ENCODE measurements at places on chromosomes 4 and X.

GRCh38 chr4:44842531-44842930 lies 116.2 kb upstream of the GNPDA2 start:
- no peak overlapping the region for H3K27ac ChIP-seq
- no peaks in the 10 kb centered on the region for H3K4me1 ChIP-seq
- no peaks in the 10 kb centered on the region for H3K27me3 ChIP-seq
- H3K36me3 ChIP-seq = no peaks in the 10 kb centered on the region

DNA sequence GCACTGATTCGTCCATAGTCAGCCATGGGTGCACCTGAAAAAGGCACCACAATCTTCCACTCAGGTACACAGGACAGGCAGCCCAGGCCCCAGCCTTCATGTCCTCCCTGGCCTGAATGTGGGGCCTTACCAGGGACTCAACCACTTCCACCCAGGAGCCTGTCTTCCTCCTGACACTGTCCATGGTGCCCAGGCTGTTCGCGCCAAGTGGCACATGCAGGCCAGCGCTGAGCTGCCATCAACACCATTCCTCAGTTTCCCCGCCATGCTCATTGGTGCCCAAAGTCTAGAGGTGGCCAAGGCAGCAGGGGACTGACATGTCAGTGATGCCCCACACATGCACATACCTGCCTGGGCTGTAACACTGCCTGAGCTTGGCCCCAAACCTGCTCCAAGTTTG lies 322.2 kb upstream of the POU3F4 start:
- H3K4me1 ChIP-seq = no peaks in the 10 kb centered on the region
- H3K27ac ChIP-seq = no peak overlapping the region
- H3K4me3 ChIP-seq = no peak overlapping the region
- no peak for DNase-seq

DNA sequence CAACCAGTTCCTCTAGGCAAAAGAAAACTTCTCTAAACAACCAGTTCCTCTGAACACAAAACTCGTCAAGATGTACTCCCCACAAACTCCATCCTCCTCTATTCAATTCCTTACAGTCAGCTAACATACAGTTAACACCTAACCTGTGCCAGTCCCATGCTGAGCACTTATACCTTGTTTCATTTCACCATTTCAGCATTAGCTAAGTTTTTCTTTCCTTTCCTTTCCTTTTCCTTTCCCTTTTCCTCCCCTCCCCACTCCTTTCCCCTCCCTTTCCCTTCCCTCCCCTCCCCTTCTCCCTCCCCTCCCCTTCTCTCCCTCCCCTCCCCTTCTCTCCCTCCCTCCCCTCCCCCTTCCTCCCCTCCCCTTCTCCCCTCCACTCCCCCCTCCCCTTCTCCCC lies 13.1 kb downstream of the HERC6 start:
- H3K4me3 ChIP-seq = no peak overlapping the region
- no peak for DNase-seq
- H3K36me3 ChIP-seq = no peaks in the 10 kb centered on the region
- H3K27me3 ChIP-seq = no peaks in the 10 kb centered on the region

DNA sequence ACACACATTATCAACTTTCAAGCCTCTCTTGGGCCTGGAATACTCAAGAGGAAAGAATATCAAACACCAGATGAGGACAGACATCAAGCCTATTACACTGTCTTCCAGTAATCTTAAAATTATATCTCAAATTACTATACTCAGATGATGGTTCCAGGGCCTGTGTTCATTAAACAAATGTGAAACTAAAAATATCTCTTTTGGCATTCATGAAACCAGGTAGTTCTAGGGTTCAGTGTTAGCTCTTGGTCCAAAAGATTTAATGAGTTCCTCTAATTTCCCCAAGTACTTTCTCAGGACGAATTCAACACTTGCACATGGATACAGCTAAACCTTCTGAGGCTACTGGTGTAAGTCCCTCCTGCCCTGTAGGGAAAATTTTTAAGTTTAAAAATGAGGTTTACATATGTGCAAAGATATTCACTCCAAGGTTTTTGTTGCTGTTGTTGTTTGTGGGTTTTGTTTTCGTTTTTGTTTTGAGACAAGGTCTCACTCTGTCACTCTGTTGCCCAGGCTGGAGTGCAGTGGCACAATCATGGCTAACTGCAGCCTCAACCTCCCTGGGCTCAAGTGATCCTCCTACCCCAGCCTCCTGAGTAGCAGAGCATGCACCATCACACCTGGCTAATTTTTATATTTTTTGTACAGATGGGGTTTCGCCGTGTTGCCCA lies 79.4 kb downstream of the USP46 start:
- H3K27ac ChIP-seq = no peak overlapping the region
- no peaks in the 10 kb centered on the region for H3K4me1 ChIP-seq
- no peaks in the 10 kb centered on the region for H3K36me3 ChIP-seq
- no peaks in the 10 kb centered on the region for H3K27me3 ChIP-seq
- H3K4me3 ChIP-seq = no peak overlapping the region

- H3K36me3 ChIP-seq = no peaks in the 10 kb centered on the region
- H3K4me1 ChIP-seq = no peaks in the 10 kb centered on the region
- no peak for DNase-seq
- no peak overlapping the region for H3K27ac ChIP-seq
- no peaks in the 10 kb centered on the region for H3K27me3 ChIP-seq
These were observed 18.3 kb upstream of the HHIP start for GRCh38 chr4:144627663-144628076.

DNA sequence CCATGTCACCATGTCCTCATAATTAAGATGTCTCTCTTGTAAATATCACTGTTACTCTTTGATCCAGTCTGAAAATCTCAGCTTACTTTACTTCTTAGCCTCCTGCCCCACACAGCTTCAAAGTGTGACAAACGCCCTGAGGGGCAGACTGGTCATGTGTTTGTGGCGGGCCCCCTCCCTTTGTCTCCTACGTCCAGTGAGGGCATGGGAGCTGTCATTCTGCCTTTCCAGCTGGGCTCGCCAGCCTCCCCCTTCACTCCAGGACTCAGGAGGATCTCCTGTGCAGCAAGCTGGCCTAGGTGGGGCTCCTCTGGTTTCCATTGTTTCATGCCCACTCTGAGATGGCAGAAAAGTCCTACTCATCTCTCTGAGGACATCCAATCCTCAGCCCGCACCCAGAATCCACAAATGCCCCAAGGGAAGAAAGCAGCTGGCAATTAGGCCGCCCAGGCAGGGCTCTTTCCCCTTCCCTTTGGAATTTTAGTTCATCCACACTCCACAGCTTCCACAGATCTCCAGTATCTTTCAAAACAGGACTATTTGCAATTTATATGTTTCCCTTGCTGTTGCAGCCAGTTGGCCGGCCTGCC lies 86.4 kb upstream of the C4orf50 start:
- no peak for DNase-seq
- H3K4me1 ChIP-seq = no peaks in the 10 kb centered on the region
- no peaks in the 10 kb centered on the region for H3K36me3 ChIP-seq
- H3K27ac ChIP-seq = no peak overlapping the region

- no peaks in the 10 kb centered on the region for H3K4me1 ChIP-seq
- no peaks in the 10 kb centered on the region for H3K36me3 ChIP-seq
- no peak for DNase-seq
- no peak overlapping the region for H3K4me3 ChIP-seq
- H3K27me3 ChIP-seq = no peaks in the 10 kb centered on the region
These were observed 271.3 kb upstream of the FAT4 start for GRCh38 chr4:125043486-125043885.

- H3K4me3 ChIP-seq = no peak overlapping the region
- DNase-seq = no peak
- H3K4me1 ChIP-seq = no peaks in the 10 kb centered on the region
- no peaks in the 10 kb centered on the region for H3K27me3 ChIP-seq
- no peak overlapping the region for H3K27ac ChIP-seq
These were observed 101.5 kb downstream of the KDM6A start for GRCh38 chrX:44974451-44974850.

DNA sequence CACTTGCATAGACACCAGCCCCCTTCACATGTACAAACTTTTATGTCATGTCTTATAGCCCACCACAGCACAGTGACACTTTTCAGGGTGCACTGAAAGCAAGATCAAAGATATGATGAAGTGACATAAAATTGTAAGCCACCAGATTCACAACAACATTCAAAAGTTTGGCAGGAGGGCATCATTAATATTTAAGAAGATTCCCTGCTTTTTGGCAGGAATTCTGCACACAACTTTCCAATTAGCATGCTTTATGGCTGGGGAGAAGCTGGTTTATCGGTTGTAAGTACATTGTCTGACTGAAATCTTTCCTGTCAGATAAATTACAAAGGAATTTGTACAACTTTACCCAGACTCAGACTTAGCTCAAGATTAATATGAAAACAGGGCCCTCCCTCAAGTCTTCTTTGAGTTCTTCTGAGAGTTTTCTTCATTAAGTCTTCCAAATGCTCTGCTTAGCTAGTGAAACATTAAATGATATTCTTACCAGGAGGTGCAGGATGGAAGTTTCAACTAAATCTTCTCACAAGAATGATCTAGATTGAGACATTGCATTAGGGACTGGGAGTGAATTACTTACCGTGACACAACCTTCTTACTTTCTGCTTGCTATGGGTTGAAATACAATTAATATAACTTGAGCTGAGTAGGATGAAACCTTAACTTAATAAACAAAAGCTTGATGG lies 523.8 kb downstream of the PPARGC1A start:
- H3K27ac ChIP-seq = no peak overlapping the region
- no peaks in the 10 kb centered on the region for H3K4me1 ChIP-seq
- no peaks in the 10 kb centered on the region for H3K36me3 ChIP-seq
- no peak for DNase-seq
- H3K27me3 ChIP-seq = no peaks in the 10 kb centered on the region
- no peak overlapping the region for H3K4me3 ChIP-seq

DNA sequence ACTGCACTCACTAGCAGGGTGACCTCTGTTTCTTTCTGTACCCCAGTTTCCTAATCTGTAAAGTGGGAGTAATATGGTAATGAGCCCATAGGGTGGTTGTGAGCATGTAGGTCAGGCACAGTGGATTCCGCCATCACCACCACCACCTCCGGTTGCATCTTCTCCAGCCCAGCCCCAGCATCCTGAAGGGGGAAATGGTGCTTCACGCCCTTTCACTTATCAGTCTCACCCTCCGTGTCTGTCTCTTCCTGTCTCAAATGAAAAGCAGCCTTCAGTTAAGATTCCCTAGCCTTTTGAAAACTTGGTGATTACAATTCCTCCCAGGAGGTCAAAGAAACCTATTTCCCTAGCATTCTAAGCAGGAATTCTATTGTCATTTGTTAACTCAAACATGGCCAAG lies 16.9 kb upstream of the XPNPEP2 start:
- no peaks in the 10 kb centered on the region for H3K27me3 ChIP-seq
- no peaks in the 10 kb centered on the region for H3K4me1 ChIP-seq
- H3K36me3 ChIP-seq = no peaks in the 10 kb centered on the region
- H3K27ac ChIP-seq = no peak overlapping the region
- no peak overlapping the region for H3K4me3 ChIP-seq

All from breast epithelium (tissue), 4 donors.